ENCODE measurements at places on chromosomes 2 and 18. TPM values are rescaled to one million over a fixed set of nuclear protein-coding genes. Genes with fewer than 3 reads are reported as not detected.

The PLA2R1 gene
- 27.0 TPM for total RNA-seq

The ERMN gene
- 0.18 TPM for total RNA-seq

The MGAT4A gene
- total RNA-seq: 0.36 TPM

The B3GNT2 gene
- 14.2 TPM for total RNA-seq

The PLGLB2 gene
- not detected for total RNA-seq

The GNAL gene
- total RNA-seq: 0.16 TPM

The RGPD8 gene
- 16.4 TPM for total RNA-seq

The SFT2D3 gene
- total RNA-seq: 7.0 TPM

The PGAP1 gene
- total RNA-seq: 14.7 TPM

The HIBCH gene
- total RNA-seq: 21.5 TPM

The ANKAR gene
- 22.2 TPM for total RNA-seq

The VSNL1 gene
- 0.90 TPM for total RNA-seq

The SIX2 gene
- 2.9 TPM for total RNA-seq

The SCN3A gene
- 3.1 TPM for total RNA-seq

The IL36RN gene
- total RNA-seq: not detected

The TMEM169 gene
- 0.36 TPM for total RNA-seq

The QPCT gene
- 1.7 TPM for total RNA-seq

The SLC8A1 gene
- 112 TPM for total RNA-seq

The BMP10 gene
- not detected for total RNA-seq

The ANKRD62 gene
- total RNA-seq: not detected

The AOX1 gene
- total RNA-seq: 23.6 TPM

The C18orf54 gene
- 12.7 TPM for total RNA-seq

The COL5A2 gene
- total RNA-seq: 671 TPM

The SCN1A gene
- total RNA-seq: 0.09 TPM

The MARCO gene
- not detected for total RNA-seq

The NYAP2 gene
- not detected for total RNA-seq

The SPP2 gene
- total RNA-seq: not detected

The MALL gene
- 442 TPM for total RNA-seq

The CLEC4F gene
- total RNA-seq: not detected

The MAPRE3 gene
- 5.3 TPM for total RNA-seq

The FEV gene
- total RNA-seq: not detected

The IHH gene
- not detected for total RNA-seq

Measured in fibroblast of the aortic adventitia (primary cell).